Activated CD4-positive, alpha-beta T cell treated with anti-CD3 and anti-CD28 coated beads, Interleukin-2, amount 10 ng/mL, durations not matched to agents 7 days and 5 days (primary cell): ENCODE measurements at places on chromosomes 7 and 10. TPM values are rescaled to one million over a fixed set of nuclear protein-coding genes. Genes with fewer than 3 reads are reported as not detected.

GRCh38 chr10:75140246-75140645 is 28.8 kb downstream of the SAMD8 start:
- H3K27ac ChIP-seq, result no peak overlapping the region
- no peak for DNase-seq
- H3K27me3 ChIP-seq, result no peaks in the 10 kb centered on the region
- H3K36me3 ChIP-seq, result no peaks in the 10 kb centered on the region
- no peak overlapping the region for H3K4me3 ChIP-seq

GRCh38 chr10:43965918-43966570 is 317.4 kb upstream of the ZNF32 start:
- peaks cover 5% of the 10 kb centered on the region for H3K4me1 ChIP-seq
- H3K36me3 ChIP-seq, result no peaks in the 10 kb centered on the region
- H3K4me3 ChIP-seq, result no peak overlapping the region
- no peak for DNase-seq
- peaks cover 33% of the 10 kb centered on the region for H3K27me3 ChIP-seq
- H3K27ac ChIP-seq, result no peak overlapping the region

- H3K4me1 ChIP-seq, result no peaks in the 10 kb centered on the region
- H3K4me3 ChIP-seq, result no peak overlapping the region
- no peak for DNase-seq
- H3K36me3 ChIP-seq, result peaks cover 1% of the 10 kb centered on the region
- H3K27ac ChIP-seq, result no peak overlapping the region
- peaks cover 2% of the 10 kb centered on the region for H3K27me3 ChIP-seq
Measured at GRCh38 chr7:156063241-156063810, 251.1 kb upstream of the SHH start.

Gene GIMAP6
- total RNA-seq, result 105 TPM

Gene SLC16A9
- 0.08 TPM for total RNA-seq
